Activated CD4-positive, alpha-beta T cell treated with anti-CD3 and anti-CD28 coated beads, Interleukin-2, amount 10 ng/mL, durations not matched to agents 24 days and 14 days (primary cell): ENCODE measurements at places on chromosomes 6 and 20.

DNA sequence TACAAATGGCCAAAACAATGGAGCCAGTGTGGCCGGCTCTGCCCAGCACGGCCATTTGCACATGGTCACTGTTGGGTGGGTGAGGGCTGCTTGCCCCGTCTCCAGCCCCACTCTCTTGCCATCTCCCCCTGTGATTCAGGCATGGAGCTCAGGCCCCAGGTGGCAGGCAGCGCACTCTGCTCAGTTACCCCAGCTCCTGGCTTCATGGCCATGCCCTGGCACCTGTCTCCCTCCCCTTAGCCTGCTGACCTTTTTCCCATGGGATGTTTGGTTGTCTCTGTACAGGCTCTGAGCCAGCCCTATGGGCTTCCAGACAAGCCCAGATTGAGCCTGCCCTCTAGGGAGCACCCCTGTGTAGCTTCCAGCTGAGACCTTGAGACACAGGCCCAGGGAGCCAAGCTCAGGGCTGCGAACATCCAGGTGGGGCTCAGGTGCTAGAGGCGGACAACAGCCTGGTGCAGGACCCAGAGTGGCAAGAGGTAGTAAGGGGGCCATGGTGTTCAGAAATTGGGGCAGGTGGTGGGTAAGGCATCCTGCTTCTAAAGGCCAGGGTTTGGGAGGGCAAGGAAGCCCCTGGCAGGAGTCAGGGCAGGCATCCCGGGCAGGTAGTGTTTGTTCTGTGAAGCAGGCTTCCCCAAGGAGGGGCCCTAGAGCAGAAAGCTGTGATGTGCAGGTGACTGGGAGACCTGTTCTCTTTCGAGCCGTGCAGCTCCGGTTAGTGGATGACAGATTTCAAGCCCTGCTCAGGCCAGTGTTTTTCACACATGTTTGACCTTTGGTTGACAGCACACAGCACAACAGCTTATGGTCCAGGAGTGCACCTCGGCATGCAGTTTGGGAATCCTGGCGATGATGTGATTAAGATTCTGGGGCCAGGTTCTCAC lies 17.7 kb downstream of the SYNJ2 start:
- DNase-seq: no peak

DNA sequence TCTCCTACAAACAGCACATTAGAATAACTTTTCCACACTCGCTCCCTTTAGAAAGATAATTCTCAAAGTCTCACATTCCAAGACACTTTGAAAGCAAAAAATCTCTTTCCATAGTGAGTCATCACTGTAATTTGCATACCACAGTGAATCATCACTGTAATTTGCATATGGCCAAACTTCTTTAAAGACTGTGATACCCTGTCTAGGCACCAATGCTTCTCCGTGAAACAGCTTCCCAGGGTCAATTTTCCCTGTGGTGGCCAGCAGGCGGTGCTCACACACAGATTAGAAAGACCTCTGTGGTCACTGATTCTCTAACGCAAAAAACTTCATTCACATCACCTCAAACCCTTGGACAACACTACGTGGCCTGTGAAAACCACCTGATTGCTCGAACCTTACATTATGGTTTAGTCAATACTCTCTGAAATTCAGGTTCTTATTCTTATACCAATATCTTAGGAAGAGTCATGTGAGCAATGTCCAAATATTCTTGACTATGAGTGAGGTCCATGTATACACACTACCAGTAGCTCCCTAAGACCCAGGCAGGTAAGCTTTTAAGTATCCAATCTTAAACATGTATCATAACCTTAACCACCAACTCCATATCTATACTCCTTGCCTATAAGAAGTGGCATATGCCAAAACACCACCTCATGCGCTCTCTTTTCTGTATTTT lies 78.5 kb upstream of the PHACTR1 start:
- peak; percentile 74 for DNase-seq

- DNase-seq: peak; percentile 33
These were observed 22.0 kb upstream of the PRDM1 start for GRCh38 chr6:106064142-106064541.

GRCh38 chr6:148835920-148836441 lies 89.2 kb downstream of the UST start:
- DNase-seq: no peak

GRCh38 chr20:38725931-38726803 lies 1.9 kb downstream of the SLC32A1 start:
- DNase-seq: peak; percentile 81

DNA sequence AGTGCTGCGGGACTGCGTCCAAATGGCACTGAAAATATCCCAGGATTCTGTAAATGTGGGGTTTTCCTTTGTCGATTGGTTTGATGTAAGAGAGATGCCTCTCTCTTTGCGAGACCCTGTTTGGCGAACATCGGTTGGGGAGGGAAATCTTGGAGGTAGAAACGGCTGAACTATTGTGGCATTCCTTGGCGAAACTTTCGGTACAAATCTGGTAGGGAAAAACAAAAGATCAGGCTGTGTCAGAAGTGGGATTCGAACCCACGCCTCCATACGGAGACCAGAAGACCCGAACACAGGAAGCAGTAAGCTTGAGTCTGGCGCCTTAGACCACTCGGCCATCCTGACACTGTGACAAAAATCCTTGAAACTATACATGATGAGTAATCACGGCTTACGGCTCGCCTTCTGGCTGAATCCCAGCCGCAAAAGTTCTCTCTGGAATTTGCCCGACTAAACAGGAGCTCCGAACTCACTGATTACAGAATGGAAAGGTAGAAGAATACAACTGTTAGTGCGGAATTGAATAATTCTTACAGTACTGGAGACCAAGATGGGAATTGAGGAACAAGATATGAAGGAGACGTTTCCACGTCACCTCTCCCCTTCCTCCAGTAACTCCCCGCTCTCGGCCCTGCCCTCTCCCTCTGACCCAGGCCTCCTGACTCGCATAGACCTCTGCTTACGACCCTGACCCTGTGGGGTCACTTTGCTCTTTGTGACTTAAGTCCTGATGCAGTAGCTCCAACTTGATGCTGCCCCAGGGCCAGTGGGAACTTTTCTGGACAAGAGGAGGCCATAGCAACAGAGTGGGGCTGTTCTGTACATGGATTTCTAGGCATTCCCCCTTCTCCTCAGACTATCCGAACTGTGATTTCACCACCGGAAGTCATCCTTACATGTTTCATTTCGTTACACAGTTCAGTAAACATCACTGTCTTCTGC lies 132.8 kb upstream of the ZNF184 start:
- DNase-seq: peak; percentile 64

- DNase-seq: no peak
These were observed 1.6 kb downstream of the ADGRB3 start for GRCh38 chr6:68636666-68637065.

- DNase-seq: no peak
These were observed 502.9 kb downstream of the CD83 start for GRCh38 chr6:14620522-14620921.

GRCh38 chr20:45911486-45912343 lies at the start of gene PLTP:
PLTP (minus strand) TSS chr20:45912155; CDS start chr20:45911452, 703 bp downstream.
- DNase-seq: peak; percentile 79

- DNase-seq: no peak
These were observed 19.9 kb downstream of the PEDS1 start for GRCh38 chr20:50133474-50134217.

GRCh38 chr6:154509421-154510143 lies 903 bp downstream of the CNKSR3 start:
- no peak for DNase-seq

- no peak for DNase-seq
These were observed 18.2 kb downstream of the KIF25 start for GRCh38 chr6:168015482-168016175.

DNA sequence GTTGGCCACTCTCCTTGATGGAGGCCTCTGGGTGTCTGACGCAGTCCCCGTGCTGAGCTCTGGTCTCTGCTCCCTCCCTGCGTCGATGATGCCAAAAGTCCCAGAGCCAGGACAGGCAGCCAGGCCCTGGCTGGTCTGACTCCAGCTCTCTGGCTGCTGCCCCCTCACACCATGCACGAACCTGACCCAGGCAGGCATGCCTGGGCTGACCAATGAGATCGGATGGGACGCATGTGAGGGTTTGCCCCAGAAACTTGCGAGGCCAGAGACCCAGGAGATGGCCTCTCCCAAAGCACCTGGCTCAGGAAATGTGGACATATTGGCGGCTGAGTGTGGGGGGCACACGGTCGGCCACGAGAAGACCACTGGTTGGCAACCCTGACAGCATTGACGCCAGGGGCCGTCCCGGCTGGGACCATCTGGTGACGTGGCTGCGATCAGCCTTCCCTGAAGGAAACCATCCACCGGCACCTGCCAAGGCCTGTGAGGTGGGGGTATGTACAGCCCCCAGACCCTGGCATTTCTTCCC lies 51.2 kb upstream of the FRMD1 start:
- no peak for DNase-seq

DNA sequence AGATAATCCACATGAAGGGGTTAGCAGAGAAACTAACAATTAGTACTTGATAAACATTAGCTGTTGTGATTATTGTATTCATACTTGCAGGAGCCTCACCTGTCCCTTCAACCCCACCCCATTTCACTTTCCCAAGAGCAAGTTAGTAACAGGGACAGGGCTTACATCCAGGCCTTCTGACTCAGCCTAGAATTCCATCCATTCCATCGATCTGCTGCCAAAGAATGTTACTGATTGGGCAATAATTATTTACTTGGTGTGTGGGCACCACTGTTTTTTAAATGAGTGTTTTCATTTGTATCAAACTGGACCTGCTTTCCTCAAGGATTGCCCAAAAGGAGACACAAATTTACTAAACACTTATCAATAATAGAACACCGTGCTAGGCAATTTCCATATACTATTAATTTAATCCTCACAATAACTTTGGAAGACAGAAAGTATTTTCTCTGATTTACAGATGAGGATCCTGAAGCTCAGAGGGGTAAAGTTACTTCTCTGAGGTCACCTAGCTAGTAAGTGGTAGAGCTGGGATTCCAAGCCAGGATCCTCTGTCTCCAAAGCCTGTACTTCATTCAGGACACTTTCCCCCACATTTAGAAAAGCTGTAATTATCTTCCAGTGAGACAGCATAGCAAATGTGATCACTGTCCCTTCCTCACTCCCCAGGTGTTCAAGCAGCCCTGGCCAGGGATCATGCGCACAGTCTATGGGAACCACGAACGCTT lies 32.8 kb downstream of the GSS start:
- DNase-seq: no peak

DNA sequence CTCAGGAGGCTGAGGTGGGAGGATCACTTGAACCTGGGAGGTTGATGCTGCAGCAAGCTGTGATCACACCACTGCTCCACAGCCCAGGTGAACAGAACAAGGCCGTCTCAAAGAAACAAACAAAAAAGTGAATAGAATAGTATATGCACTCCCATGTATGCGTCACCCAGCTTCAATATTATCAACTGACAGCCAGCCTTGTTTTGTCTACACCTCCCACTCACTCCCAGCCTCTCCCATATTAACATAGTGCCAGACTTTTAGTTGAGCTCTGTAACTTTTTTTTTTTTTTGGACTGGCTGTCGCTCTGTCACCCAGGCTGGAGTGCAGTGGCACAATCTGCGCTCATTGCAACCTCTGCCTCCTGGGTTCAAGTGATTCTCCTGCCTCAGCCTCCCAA lies 18.1 kb upstream of the ILRUN start:
- no peak for DNase-seq

- DNase-seq: no peak
These were observed 100.1 kb upstream of the INSM1 start for GRCh38 chr20:20267685-20268370.

DNA sequence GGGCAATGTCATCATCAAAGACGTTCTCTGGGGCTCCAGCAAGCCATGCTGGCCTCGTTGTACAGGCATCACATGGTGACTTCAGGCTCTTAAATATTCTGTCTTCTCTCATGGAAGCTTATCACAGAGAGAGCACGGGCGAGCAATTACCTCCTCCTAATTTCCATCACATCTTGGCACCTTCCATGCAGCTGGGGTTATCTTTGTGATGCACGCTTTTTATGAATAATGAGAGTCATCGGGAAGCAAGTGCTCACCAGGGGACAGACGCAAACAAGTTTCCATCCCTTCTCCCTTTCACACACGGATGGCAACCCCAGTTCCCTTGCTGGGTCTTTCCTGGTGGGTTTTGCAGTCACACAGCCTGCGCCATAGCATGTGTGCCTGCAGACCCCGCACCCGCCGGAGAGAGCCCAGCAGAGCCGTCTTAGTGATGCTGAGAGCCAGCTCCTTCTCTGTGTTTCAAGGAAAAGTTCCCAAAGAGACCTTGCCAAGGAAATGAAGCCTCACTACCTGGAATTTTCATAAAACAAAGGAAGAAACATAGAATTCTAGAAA lies 116.3 kb upstream of the AFDN start:
- no peak for DNase-seq

DNA sequence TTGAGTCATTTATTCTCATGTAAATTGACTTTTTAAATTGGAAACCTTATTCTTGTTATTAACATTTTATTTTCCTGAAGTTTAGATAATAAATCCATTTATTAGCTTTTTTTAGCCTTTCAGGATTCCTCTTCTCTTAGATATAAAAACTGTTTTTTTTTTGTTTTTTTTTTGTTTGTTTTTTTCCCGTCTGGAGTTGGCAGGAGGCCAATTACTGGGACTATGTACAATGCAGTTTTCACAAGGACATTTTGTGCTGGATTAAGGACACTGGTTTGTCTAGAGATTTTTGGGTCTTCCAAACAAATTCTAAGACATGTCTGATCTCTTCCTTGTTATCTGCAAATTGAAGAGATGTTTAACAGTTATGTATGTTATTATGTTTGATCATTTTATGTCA lies 1.3 kb downstream of the BTNL2 start:
- DNase-seq: no peak

- DNase-seq: no peak
These were observed 249.9 kb downstream of the KHDC1L start for GRCh38 chr6:72975352-72975752.

DNA sequence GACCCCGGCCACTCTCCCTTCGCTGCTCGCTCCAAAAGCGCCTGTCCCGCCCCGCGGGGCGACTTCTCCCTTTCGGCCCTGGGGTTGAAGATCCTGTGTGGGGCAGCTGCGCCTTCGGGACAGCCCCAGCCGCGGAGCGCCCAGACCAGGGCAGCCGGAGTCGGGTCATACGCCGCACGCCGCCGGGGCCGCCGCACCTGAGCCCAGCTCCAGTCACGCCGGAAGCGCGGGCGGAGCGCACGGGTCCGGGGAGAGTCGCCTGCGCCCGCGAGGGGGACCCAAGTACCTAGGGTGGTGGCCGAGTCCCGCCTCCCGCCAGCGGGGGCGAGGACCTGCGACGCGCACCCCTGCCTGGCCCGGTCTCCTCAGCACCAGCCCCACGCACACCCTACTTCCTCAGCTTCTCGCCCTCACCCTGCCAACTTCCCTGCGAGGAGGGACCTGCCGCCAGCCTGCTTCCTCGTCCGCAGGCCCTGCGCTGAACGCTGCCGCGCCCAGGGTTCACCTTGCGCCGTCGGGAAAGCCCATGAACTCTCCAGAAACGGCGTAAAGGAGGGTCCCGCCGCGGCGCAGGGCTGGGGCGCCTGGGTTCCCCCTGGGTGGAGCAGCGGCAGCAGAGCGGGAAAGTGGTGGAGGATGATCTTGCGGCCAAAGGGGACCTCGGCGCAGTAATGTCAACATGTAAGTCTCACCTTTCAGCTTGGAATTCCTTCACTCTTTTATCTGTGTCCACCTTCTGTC lies at the start of gene ADGRG6:
TSS of gene ADGRG6 (plus strand) at position 357 of the 741 bp plus-strand sequence. CDS start at position 680, 323 bp downstream.
- DNase-seq: peak; percentile 74

GRCh38 chr20:58554541-58554940 lies 39.3 kb upstream of the APCDD1L start:
- no peak for DNase-seq

GRCh38 chr20:14717134-14717999 lies 380.0 kb upstream of the FLRT3 start:
- no peak for DNase-seq

- DNase-seq: no peak
These were observed 376.5 kb downstream of the KHDRBS2 start for GRCh38 chr6:61909486-61909885.
